Stimulated activated CD4-positive, alpha-beta T cell treated with anti-CD3 and anti-CD28 coated beads, Interleukin-15, amount 100 ng/mL, for 24 hours (primary cell): ENCODE measurements at places on chromosomes 5 and 9.

GRCh38 chr9:134344068-134344799, 18.0 kb downstream of the RXRA start:
- DNase-seq = peak; percentile 39

DNA sequence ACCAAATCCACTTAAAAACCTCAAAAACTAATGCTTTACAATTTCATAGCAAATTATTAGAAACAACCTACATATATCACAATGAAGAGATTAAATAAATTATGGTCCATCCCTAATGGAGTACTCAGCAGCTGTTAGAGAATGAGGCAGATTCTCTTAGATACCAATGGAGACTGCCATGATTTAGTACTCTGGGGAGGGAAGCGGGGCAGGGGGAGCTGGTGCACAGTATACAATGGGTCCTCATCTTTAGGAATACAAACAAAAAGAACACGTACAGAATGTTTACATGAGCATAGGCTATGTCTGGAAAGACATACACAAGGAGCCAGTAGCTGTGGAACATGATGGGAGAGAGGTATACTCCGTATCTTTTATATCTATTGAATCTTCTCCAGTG, 2.0 kb downstream of the LIFR start:
- DNase-seq = no peak

DNA sequence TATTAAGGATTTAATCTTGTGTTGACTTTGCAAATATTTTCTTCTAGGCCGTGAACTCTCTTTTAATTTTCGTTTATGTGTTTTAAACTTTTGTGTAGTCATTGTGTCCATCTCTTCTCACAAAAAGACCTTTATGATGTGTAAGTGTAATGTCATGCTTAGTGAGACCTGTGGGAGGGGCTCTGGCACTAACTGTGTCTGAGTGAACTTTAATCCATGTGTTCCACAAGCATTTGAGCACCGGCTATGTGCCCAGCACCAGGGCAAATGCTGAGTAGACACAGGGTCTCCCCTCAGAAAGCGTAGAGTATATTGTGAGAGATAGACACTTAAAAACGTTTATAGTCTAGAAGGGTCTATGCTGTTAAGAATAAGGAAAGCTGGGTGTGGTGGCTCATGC, 272.6 kb upstream of the TUT7 start:
- no peak for DNase-seq

GRCh38 chr9:129183495-129184218, 5.6 kb upstream of the IER5L start:
- DNase-seq = no peak

DNA sequence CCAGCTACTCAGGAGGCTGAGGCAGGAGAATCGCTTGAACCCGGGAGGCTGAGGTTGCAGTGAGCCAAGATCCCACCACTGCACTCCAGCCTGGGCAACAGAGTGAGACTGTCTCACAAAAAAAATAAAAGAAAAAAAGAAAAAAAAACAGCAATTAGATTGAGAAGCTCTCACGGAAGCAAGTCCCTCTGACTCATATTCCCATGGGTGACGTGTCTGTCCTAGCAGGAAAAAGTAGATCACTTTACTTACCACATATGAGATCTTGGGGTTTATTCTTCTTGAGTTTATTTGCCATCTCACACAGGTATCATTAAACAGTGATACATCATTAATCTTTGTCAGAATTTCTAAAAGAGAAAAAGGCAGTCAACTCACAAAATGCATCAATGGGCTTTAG, 62.6 kb downstream of the SUSD1 start:
- no peak for DNase-seq

DNA sequence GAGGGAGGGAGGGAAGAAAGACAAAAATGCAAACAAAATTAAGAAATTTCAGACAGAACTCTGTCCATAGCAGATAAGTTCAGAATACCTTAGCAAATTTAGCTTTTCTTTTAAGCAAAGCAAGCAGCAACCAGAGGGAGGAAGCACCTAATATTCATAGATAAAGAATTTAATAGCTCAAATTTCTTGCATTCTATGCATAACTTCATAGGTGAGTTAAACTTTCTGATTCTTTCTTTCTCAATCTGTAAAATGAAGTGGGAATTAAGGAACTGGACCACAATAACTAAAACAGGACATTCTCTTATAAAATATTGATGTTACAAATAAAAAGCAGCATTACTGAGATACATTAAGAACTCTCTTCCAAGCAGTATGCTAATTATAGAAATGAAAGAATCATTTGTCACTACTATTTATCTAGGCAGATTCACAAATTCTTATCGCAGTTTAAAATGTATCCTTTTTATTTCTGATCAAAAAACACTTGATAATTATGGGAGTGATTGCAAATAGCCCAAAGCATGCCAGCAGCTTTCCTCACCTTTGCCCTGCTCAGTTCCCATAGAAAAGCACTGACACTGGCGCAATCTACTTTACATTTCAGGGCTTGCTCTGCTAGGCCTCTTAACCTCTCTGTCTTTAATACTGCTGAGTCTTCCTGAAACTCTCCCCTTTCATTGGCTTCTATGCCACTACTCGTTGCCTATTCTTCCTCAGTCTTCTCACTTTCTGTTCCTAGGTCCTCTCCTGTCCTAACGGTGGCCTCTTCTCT, 341.8 kb downstream of the PIK3R1 start:
- no peak for DNase-seq

- DNase-seq = no peak
These were observed 399.8 kb downstream of the OSTF1 start for GRCh38 chr9:75487856-75488718.

DNA sequence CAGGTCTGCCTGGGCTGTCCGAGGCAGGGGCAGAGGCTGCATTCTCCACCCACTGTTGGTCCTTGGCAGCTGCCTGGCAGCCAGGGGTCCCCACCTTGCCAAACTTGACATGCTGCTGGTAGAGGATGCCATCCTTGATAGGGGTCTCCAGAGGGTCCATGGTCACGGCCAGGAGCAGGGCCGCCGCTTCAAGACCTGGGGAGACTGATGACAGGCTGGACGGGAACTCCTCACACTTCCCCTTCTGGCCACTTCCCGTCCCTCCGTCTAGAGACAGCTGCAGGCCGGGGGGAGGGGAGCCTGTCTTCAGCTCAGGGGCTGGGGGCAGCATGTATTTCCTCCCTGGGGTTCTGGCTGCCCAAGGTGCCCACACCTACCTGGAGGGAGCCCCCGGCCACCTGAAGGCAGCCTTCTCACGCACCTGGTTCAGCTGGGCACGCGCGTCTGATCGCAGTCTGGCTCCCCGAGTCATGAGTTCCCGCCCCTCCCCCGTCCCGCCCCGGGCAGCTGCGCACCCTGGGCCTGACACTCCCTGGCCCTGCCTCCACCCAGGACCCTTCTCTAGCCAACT, at the start of gene DOK3:
Gene DOK3 (minus strand): TSS at position 446 of the 571 bp plus-strand sequence. CDS start 286 bp downstream, at position 160.
- peak; percentile 36 for DNase-seq

DNA sequence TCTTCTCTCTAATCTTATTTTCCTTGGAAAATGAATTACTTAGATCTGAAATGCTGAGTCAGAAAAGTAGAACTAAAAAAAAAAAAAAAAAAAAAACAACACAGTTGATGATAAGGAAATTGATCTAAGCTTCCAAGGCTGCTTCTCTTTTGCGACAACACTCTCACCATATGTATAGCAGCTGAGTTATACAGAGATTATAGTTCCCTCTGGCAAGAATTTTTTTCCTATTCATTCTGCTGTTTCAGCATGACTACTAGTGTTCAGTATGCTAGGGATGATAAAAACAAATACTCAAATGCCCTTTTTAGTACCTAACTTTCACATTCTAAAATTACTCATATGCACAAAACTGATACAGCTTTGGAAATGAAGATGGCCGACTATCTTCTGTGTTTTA, 267.3 kb downstream of the MLLT3 start:
- DNase-seq = no peak

GRCh38 chr9:122151267-122151828, 8.2 kb downstream of the NDUFA8 start:
- no peak for DNase-seq

DNA sequence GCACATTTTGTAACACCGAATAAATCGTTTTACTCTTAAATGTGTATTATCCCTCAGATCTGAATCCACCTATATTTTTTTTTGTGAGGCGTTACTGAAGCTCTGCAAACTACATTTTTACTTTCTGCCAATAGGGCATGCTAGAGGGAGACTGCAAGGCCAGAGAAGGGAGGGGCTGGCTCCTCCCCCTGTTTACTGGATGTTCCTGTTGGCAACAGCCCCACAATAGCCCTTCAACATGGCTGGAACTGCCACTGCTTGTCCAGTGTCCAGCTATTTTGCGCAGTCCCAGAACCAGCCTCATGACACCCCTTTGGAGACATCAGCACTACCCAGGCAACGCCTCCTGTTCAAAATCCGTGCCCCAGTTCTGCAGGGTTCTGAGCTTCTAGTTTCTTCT, 85.4 kb upstream of the MIER3 start:
- no peak for DNase-seq

DNA sequence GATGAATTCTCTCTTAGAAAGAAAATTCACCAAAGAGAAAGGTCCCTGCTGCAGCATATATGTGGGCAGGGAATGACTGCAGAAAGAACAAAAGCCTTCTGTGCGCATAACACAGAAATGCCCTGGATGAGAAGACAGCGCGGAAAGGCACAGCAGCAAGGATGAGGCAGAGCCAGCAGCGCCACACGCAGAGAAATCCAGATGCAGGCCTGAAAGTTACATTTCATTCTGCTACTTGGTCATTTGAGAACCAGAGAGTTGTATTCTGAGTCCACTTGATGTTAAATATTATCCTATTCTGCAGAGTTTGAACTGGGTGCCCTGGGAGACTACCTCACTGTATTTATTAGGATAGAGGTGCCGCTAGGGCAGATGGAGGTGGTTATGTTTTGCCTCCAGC, 68.5 kb downstream of the GLDC start:
- no peak for DNase-seq

- DNase-seq = no peak
These were observed 73.3 kb downstream of the SLCO4C1 start for GRCh38 chr5:102222772-102223171.

DNA sequence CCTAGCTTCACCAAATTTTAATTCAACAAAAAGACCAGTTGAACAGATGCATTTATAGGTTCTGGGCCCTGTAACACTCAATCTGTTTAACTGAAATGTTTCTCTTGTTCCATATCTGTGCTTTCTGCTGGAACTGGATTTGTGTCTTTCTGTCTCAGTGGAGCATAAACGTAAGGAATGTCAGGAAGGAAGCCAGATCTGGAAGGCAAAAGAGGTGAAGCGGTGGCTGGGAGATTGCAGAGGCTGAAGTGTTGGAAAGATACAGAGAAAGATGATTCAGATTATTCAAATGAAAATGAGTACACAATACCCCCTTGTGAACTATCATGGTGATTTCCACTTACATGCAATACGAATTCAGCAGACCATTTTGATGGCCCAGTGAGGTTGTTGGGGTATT, 406.8 kb downstream of the BRINP1 start:
- DNase-seq = no peak

DNA sequence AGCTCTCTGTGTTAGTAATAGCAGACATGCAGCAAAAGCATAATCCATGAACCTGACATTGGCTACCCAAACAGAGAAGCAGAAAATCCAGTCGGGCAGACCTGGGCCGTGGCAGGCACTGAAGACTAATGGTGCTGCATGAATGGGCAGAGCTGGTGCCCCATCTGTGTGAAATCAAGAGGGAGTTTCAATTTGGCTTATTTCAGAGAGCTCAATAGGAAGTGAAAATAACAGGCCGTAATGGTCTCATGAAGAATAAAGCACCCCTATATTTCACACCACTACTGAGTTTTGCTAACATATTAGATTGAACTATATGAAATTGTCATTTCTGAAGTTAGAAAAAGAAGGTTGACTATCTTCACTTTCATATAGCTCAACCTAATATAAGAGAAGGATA, 149.7 kb downstream of the ENC1 start:
- DNase-seq = no peak

DNA sequence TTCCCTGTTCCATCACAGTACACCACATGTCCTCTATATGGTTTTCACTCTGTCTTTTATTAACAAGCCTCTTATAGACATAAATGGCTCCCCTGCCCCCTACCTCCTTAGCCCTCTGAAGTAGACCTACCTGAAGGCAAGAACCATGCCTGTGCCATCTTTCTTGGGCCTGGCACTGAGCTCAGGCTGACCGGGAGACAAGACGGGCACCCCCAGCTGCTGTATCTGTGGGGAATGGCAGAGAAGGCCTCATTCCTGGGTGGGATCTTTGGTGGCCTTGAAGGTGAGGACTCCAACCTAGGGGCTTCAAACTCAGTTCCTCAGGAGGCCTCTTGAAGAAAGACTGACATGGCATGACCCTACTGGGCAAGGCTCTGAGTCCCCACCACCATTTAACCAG, 109.9 kb downstream of the GABBR2 start:
- no peak for DNase-seq

- no peak for DNase-seq
These were observed 3.0 kb downstream of the ARSI start for GRCh38 chr5:150299571-150300327.

DNA sequence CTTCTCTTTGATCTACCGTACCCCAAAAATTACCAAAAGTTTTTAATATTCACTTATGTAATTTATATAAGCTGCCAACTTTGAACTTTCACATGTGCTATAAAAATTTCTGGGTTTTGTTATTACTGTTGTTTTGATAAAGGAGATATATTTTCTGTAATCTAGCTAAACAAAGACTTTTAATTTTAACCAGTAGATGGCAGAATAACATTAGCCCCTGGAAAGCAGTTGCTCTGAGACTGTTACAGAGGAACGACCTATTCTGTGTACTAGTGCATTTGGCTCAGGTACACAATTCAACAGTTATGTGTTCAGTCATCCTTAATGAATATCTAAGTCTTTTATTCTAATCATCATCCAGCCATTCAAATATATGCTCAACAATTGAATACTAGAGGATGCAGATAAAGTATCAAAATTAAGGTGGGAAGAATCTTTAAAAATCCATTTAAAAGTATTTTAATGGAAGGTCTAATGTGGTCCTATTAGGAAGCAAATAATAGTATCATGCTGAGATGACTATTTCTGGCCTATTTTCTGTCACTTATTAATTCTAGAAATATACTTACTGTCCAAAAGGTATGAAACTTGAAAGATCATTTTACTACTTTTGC, 8.6 kb downstream of the KLHL9 start:
- no peak for DNase-seq

DNA sequence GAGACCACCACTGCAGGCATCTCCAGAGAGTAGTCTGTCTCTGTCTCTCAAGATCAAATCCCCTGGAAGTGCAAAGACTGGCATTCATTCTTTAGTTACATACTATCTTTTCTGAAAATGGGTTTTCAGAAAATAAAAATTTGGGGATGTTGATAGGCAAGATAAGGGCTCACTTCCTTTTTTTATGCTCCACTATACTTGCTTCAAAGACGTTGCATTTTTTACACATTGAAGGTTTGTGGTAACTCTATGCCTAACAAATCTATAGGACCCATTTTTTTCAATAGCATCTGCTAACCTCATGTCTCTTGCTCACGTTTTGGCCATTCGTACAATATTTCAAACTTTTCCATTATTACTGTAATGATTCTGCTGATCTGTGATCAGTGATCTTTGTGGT, 37.0 kb downstream of the DMAC1 start:
- DNase-seq = no peak

GRCh38 chr9:34252670-34253459, 74.0 kb downstream of the UBAP1 start:
- DNase-seq = peak; percentile 63
